Breast epithelium (tissue), 4 donors: ENCODE measurements at places on chromosomes 1 and 21. TPM values are rescaled to one million over a fixed set of nuclear protein-coding genes. Genes with fewer than 3 reads are reported as not detected.

Gene CDCA8
- total RNA-seq: 1.4 TPM

Gene MMP23B
- total RNA-seq: 2.7 TPM

Gene OR2L3
- total RNA-seq: 0.15 TPM

Gene SH2D5
- under 0.01 TPM for total RNA-seq

Gene LCE1A
- not detected for total RNA-seq

Gene TMEM52
- total RNA-seq: 1.6 TPM

Gene LAPTM5
- 70.1 TPM for total RNA-seq

Gene SLC16A1
- total RNA-seq: 28.2 TPM

Gene TDRD5
- total RNA-seq: 5.7 TPM

Gene F3
- 61.9 TPM for total RNA-seq

Gene AMY1A
- total RNA-seq: not detected

Gene ZBTB8A
- 6.6 TPM for total RNA-seq

Gene AMIGO1
- total RNA-seq: 9.5 TPM

Gene MECR
- total RNA-seq: 21.3 TPM

Gene DISP3
- total RNA-seq: not detected

Gene PDZK1
- total RNA-seq: 0.64 TPM

Gene KIF17
- 3.5 TPM for total RNA-seq
